ENCODE measurements at places on chromosomes 6 and 20.

DNA sequence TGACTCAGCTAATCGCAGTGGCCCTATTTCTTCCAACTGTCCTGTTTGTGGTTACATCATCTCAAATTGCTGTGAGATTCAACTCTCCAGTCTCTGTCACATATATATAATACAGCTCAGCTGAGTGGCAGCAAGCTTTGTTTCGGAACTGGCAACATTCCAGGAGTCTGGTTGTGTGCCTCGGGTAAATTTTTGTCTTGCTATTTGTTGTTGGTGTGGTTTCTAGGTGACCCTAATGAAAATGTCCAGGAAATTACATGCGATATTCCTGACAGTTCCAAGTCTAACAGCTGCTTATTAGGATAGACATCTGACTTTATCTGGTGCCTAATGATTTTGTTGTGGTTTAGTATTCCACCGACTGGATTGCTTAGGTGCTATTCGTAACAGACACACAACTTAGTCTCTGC is 581.8 kb downstream of the CD109 start:
- DNase-seq: no peak

- no peak for DNase-seq
Observed at GRCh38 chr6:119340796-119341487, 8.6 kb downstream of the MAN1A1 start.

- DNase-seq: no peak
Observed at GRCh38 chr6:31268836-31269235, 3.1 kb downstream of the HLA-C start.

DNA sequence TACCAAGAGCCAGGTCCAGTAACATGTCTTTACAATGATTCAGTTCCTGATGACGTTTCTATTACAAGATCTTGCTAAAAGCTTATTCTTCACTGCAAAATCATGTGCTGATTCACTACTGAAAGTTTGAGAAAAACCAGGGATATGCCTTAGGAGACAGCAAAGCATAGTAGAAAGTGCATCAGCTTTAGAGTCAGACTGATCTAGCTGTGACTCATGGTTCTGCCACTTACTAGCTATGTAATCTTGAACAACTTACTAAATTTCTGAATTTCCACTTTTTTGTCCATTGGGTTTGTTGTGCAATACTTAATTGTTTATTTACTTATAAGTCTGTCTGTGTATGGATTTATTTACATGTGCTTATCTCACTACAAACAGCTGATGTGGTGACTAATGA is 198.5 kb upstream of the RSPO3 start:
- no peak for DNase-seq

DNA sequence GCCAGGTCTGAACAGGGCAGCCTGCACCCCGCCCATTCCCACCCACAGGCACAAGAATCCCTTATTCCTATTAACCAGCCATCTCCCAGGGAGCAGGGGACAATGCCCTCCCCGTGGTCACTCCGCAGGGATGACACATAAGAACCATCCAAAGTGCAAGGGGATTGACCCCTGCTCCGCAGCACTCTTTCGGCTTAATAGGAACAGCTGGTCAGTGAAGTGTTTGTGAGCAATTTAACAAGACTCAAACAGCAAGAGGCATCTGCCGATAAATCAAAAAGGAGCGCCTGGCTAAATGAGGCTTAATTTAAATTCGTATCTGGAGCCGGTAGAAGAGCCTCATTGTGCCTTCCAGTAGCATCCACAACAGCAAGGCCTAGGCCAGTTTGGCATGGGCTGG is 389.4 kb downstream of the RNGTT start:
- DNase-seq: no peak

GRCh38 chr20:24842274-24842917 is 106.7 kb upstream of the CST7 start:
- DNase-seq: no peak

- DNase-seq: no peak
Observed at GRCh38 chr6:16135066-16135465, 6.2 kb downstream of the MYLIP start.

DNA sequence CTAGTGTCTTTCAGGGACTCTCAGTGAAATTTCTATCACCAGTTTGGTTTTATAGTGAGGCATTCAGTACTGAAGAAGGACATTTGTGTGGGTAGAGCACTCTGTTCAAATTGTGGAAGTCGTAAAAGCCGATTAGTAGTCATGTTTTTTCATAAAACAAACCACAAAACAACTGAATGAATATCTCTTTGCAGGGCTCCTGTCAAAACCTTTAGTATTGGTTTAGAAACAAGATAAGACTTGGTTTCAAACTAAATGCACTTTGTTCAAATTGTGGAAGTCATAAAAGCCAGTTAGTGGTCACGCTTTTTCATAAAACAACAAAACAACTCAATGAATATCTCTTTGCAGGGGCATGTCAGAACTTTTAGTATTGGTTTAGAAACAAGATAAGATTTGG is 23.8 kb downstream of the ADGRF4 start:
- no peak for DNase-seq

DNA sequence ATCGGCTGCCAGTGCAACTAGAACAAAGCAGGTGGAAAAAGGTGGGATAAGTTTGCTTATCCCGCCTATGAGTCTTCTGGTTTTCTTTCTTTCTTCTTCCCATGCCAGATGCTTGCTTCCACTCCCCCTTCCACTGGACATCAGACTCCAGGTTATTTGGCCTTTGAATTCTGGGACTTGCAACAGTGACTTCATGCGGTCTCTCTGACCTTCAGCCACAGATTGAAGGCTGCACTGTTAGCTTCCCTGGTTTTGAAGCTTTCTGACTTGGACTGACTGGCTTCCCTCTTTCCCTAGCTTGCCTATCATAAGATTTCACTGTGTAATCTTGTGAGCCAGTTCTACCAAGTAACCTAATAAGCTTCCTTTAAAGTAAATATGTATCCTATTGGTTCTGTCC is 878.4 kb upstream of the GJE1 start:
- DNase-seq: no peak

DNA sequence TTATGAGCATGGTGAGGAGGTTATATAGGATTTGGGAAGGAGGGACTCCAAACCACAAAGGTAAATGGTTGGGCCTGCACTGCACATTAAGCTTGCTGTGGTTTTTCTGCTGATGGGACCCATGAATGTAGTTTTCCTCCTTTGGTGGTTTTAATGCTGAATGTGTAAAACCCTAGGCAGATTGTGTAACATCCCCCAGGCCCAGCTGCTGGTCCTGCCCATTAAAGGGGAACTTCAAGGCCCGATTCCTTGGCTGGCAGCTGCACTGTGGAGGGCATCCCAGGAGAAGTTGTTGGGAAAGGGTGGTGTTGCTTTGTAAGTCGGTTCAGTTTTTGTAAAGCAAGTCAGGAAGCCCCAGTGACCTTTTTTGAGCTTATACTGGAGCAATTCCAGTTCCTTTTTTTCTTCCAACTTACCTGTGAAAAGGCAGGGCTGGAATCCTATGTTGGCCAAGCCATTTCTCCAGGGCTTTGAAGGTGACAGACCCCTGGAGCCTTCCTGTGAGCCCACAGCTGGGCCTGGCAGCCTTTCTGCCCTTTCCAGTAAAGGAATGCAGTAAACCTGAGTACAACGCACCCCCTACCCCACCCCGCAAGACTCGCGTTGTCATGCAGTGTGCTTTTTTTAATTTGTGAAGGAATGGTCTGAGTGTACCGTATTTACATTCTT is 43.1 kb upstream of the NAA20 start:
- no peak for DNase-seq

GRCh38 chr6:44917430-44917829 is 410.7 kb upstream of the RUNX2 start:
- DNase-seq: no peak

- DNase-seq: no peak
Observed at GRCh38 chr6:21996425-21997118, 300.3 kb downstream of the PRL start.

GRCh38 chr6:20879526-20879925 is 345.3 kb downstream of the CDKAL1 start:
- no peak for DNase-seq

DNA sequence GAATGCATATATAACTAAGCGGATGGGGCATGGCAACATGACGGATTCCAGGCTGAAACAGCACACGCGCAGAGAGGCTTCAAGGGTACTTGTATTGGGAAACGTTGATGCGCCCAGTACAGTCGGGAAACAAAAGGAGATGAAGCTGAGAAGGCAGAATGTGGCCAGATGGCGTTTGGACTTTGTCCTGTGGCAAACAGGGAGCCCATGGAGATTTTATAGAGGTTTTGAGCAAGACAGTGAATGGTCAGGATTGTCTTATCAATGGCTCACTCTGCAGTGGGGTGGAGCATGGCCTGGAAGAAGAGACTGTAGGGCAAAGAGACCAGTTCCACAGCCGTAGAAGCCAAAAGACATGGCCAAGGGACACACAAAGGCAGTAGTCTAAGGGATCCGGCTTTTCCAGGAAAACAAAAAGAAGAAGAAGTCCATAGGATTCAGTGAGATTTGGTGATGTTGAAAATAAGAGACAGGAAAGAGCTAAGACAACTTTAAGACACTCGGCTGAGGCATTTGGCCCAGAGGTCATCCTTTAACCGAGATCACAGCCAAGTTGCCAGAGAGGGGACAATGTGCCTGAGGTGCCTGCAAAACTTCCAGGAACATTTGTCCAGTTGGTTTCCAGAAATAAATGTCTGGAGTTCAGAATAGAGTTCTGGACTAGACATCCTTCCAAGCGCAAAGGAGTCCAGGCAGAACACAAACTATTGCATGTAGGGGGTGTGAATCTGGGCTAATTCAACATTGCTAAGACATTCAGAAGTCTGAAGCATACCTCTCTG is 123.0 kb upstream of the RREB1 start:
- DNase-seq: no peak

DNA sequence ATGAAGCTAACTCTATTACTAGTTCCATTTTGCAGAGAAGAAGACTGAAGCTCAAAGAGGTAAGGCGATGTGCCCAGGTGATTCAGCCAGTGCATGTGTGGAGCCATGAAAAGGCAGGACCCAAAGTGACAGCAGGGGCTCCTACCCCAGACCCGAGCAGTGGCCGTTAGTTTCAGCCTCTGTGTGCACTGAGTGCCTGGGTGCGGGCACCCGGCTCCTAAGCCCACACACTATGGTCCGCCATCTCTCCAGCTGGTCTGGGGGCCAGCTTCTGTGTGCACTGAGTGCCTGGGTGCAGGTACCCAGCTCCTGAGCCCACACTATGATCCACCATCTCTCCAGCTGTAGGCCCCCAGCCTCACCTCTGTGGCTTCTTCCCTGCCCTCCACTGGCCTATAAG is 123.5 kb upstream of the CST7 start:
- DNase-seq: no peak

DNA sequence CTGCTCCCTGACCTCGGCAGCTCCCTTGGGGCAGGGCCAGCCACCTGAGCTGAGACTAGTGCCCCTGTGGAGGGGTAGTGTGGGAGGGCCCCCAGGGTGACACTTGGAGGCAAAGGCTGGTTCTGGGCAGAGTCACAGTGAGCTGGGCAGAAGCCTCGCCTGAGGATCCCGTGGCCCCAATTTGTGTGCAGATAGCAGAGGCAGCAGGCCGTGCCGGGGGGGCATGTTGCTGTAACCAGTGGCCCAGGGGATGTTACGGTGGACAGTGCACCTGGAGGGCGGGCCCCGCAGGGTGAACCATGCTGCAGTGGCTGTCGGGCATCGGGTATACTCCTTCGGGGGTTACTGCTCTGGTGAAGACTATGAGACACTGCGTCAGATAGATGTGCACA is 2.9 kb downstream of the KLHDC3 start:
- DNase-seq: no peak

DNA sequence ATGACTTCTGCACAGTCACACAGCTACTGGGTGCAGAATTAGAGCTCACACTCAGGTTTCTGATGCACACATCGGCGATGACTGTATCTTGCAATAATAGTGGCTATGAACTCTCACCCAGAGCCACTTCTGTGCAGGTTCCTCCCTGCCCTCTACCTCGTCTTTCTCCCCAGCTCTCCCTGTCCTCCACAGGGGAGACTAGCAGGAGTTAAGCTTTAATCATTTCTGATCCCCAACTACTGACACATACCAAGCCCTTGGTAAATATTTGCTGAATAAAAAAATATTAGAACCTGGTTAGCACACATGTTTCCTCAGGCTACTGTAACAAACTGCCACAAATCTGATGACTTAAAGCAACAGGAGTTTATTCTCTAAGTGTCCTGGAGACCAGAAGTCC is 222.7 kb upstream of the FOXA2 start:
- DNase-seq: no peak

DNA sequence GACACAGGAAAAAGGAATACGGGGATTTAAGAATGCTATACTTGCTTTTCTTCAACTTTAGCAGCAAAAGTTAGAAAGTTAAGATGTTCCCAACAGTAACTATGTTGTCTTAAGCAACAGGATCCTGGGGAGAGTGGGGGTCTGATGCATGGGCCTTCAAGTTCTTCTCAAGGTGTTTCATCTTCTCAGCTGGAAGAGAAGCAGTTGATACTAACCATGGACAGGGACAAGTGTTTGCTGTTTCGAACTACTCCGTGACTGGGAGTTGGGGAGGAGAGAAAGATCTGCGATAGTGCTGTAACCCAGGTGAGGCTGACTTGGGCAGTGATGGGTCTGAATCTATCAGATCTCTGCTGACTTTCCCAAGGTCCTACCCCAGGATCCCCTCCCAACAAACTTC is 1.0 kb downstream of the OOEP start:
- DNase-seq: no peak

DNA sequence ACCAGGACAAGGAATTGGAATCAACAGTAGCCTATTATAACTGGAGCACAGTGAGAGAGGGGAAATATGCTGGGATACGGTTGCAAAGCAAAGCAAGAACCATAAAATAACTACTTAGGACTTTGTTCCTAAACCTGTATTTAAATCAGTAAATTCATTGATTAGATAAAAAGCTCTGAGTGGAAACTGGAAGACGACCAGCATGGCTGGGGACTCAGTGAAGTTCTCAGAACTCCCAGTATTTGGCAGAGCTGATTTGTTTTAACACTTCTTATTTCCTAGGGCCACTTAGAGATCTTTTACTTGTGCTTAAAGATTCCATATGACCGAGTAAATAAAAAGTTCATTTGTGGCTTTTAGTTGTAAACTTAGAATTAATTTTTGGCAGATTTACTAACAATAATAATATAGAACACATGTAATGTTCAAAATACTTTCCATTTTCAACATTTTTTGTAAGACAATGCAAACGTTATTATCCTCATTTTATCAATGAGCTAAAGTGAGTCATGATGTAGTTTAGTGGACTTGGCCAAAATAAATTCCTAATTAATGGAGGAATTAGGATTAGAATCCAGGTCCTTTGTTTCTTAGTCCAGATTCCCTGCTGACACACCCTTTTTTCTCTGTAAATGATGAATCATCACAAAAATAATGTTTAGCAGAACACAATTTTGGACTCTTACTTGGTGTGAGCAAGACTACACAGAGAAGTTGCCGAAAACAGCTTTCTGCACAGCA is 392.9 kb downstream of the GJA1 start:
- no peak for DNase-seq

Measured in stimulated activated CD4-positive, alpha-beta T cell treated with anti-CD3 and anti-CD28 coated beads, Interleukin-1b, Interleukin-23, amount 100 ng/mL, for 4 hours (primary cell).